ENCODE measurements at places on chromosomes 1 and 21. TPM values are rescaled to one million over a fixed set of nuclear protein-coding genes. Genes with fewer than 3 reads are reported as not detected.

Gene DPT
- under 0.01 TPM for total RNA-seq

Gene DIO1
- not detected for total RNA-seq

Gene TTC22
- under 0.01 TPM for total RNA-seq

Gene MRPL37
- 29.3 TPM for total RNA-seq

Gene PGLYRP3
- total RNA-seq: not detected

Gene MYOC
- under 0.01 TPM for total RNA-seq

Gene NBPF3
- total RNA-seq: 11.0 TPM

Gene CLDN17
- not detected for total RNA-seq

Gene C4BPA
- total RNA-seq: not detected

Gene SLC26A9
- not detected for total RNA-seq

Gene SIM2
- not detected for total RNA-seq

Gene TPTE
- not detected for total RNA-seq

GRCh38 chr1:185849014-185849413, 114.8 kb downstream of the HMCN1 start:
- DNase-seq: no peak

DNA sequence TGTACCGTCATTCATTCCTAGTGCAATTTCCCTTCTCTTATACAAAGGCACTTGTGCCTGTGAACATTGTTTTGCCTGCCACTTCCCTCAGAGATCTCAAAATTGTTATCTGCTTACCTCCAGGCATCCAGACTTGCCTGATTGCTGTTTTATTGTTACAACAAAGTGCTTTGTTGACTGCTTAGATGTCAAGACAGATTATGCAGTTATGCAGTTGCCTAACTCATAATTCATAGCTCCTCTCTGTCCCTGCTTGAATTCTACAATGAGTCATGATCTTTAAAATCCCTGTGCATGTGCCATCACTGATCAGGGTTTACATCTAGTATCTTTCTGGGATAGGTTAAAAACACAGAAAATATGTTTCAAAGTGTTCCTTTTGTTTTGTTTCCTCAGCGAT, 24.5 kb downstream of the CXADR start:
- no peak for DNase-seq

DNA sequence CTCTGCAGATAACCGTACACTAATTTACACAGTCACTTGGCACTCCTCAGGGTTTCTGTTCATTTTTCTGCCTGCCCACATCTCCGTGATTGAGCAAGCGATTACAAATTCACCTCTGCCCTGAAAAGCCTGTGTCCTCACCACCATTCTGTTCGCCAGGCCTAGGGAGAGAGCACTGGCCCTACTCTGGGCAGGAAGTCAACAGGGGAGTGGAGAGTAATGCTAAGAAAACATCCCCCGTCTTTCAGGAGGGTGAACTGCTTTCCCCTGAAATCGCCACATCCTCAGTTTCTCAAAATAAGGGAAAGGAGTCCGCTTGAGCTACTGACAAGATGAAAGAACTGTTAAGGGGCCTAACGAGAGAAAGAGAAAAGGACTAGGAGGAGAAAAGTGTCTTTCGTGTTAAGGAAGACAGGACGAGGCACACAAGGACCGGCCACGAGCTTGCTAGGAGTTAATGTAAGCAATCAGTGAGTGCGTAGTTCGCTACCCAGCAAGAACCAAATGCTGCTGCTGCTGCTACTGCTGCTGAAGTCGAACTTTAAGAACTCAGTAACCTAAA, 632 bp downstream of the PEX19 start:
- no peak for DNase-seq

- DNase-seq: no peak
Observed at GRCh38 chr1:160104486-160104885, 6.1 kb upstream of the IGSF8 start.

DNA sequence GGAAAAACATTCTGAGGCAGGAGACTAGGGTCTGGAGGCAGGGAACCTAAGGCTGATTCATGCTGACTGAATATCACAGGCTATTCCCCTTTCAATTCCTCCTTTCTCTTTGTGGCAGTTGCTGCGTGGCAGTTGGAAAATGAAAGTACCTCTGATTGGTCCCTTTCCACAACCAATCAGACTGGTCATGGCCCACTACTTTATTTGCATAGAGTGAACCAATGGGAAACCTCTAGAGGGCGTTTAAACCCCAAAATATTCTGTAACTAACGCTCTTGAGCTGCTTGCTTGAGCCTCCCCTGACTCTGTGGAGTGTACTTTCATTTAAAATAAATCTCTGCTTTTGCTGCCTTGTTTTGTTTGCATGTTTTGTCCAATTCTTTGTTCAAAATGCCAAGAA, 27.7 kb upstream of the VN1R5 start:
- DNase-seq: no peak

DNA sequence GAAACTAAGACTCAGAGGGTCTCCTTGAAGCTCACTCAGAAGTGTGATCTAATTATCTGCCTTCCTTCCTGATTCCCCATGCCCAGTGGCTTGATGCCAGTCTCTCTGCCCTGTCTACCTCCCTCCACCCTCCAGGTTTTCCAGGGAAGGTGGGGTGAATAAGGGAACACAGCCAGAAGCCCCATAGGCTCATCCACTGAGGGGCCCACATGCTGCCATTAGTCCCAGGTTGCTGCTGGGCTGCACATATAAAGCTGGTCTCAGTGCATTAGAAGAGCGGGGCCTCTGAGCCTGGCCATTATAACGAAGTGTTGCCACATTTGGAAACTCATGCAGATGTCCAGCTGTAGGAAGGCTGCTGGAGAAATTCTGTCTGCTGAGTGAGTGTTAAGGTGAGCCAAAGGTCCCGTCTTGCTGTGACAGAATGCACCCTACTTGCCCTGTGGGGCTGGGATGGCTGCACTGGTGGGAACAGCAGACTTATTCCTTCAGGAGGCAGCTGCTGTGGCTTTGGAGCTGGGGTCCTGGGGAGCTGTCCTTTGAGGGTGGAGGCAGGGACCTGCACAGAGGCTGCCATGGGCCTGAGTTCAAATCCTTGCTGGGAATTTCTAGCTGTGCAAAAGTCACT, 2.9 kb downstream of the ADORA1 start:
- DNase-seq: no peak

GRCh38 chr1:228685081-228685660, 50.1 kb upstream of the RHOU start:
- DNase-seq: no peak

DNA sequence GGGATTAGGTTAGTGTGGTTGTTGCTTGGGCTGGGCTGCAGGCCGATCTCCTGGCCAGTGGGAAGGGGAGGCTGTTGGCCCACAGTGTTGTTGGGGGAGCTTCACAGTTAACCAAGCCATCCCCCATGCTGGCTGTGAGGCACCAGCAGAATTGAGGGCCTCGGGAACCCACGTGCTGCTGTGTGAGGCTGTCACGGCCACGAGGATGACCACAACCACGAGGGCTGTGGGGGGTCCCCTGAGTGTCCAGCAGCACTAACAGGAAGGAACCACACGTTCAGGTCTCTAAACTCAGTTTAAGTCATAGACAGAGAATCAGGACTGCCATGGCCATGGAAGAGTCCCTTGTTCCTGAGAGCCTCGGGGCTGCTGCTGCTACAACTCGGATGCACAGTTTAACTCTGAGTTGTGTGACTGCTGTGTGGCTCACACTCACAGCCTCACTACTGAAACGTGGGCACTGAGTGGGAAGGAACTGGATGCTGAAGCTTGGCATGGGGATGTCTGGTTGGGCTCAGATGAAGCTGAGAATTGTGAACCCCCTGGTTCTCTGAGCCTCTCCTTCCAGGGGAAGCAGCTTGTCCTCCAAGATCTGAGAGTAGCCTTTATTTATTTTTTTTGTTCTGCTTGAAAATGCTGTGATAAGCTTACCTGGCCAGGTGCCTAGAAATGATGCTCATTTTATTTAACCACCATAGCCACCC, 4.8 kb upstream of the MMEL1 start:
- no peak for DNase-seq

DNA sequence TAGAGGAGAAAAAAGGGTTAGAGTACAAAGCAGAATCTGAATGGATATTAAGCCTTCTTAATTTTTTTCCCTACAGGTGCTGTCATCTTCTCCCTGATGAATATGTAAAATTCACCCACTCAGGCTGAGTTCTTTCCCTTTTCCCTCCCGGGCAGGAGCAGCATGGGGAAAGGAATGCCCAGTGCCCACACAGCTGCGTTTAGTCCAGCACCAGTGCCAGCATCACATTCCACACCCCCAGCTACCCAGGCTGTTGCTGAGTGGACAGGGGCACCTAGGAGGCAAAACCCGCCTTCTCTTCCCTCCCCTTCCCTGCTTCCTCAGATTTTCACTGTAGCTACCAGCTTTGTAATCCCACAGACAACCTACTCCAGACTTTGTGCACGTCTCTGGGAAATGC, 3.4 kb upstream of the CADM3 start:
- no peak for DNase-seq

- DNase-seq: no peak
Observed at GRCh38 chr1:229704157-229704556, 78.1 kb downstream of the URB2 start.

DNA sequence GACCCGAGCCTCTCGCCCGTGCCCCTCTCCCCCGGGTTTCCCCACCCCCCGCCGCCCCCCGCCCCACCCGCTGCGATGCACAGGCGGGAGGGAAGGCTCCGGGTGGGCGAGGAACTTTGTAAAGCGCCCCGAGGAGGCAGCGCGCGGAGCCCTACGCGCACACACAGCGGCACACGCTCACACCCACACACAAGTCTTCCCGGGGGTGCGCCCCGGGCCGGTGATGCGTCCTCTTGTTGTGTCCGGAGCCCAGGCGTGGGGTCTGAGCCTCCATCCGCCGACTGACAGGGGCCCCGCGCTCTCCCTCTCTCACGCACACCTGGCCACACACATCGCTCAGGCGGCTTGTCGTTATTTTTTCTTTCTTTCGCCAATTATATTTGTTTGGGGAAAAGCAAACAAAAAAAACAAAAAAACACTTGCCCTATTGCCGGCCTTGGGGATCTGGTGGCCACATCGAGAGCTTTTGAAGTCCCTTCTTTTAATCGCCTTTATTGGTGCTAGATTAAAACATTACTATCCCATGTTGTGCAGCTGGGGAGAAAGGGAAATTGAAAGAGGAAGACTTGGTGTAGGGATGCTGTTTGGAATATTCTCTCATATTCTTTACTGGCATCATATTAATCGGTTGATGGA, 770 bp downstream of the NTNG1 start:
- no peak for DNase-seq

DNA sequence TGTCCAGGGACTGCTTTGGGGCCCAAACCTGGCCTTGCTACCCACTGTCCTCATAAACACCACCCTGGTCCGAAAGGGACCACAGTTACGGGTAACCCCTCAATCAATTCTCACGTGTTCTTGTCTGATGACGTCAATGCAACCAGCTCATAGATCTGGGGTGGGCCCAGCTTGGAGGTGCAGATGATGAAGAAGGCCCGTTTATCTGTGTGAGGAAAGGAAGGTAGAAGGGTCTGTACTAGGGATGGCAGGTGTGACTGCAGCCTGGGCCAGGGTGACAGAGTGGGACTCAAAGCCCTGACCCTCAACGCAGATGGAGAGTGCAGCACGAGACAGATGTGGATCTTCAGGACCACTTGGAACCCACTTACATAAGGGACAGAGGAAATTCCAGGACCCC, 22.1 kb downstream of the LRRC71 start:
- no peak for DNase-seq

GRCh38 chr1:113255038-113255719, 135.1 kb upstream of the MAGI3 start:
- DNase-seq: no peak

GRCh38 chr1:175514387-175514953, 228.9 kb downstream of the TNR start:
- DNase-seq: no peak

DNA sequence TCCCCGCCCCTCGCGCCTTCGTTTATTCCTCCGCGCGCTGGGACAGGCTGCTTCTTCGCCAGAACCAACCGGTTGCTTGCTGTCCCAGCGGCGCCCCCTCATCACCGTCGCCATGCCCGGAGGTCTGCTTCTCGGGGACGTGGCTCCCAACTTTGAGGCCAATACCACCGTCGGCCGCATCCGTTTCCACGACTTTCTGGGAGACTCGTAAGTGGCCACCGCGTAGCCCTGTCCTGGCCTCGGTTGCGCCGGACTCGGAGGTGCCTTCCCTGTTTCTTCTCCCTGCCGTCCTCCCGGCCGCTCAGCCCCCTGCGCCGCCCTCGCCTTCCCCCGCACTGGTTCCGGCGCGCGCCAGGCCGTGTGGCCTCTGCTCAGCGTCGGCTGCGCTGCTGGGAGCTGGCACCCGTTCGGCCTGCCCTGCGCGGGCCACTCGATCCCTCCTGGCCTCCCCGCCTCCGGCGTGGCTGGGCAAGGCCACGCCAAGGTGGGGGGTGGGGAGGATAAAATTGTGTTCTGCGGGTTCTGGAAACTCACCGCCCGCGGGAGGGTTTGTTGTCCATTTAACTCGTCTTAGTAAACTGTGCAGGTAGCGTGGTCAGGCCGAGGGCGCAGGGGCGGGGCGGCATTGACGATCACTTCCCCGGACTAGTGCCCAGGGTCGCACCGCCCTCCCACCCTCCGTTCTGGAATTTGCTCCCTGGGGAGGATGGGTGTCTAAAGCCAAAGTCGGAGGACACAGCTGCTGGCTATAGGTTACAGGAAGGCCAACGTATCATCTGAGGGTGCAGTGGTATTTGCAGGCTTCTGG, at the start of gene PRDX6:
Gene PRDX6, plus strand, starts transcription at position 50 of the 808 bp plus-strand sequence. Its CDS starts 63 bp downstream, at position 113.
- no peak for DNase-seq

DNA sequence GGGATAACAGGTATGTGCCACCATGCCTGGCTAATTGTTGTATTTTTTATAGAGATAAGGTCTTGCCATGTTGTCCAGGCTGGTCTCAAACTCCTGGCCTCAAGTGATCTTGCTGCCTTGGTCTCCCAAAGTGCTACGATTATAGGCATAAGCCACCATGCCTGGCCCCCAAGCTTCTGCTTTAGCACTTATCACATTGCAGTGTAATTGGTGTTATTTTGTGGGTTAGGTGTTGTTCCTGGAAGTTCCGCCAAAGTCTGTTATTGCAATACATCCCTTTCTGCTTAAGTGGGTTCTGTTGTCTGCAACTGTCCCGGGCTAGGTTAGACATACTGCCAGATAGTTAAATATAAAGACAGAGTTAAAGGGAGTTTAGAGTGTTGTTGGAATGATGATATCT, 3.4 kb downstream of the ZCCHC17 start:
- DNase-seq: no peak

- no peak for DNase-seq
Observed at GRCh38 chr1:160083968-160084770, 2.8 kb downstream of the KCNJ9 start.
